ENCODE measurements at places on chromosomes 1 and 21.

GRCh38 chr1:166843322-166843721 lies 4.0 kb downstream of the POGK start:
- DNase-seq, result no peak

- DNase-seq, result peak; percentile 37
Measured at GRCh38 chr1:109623601-109624161, 4.0 kb downstream of the AMPD2 start.

DNA sequence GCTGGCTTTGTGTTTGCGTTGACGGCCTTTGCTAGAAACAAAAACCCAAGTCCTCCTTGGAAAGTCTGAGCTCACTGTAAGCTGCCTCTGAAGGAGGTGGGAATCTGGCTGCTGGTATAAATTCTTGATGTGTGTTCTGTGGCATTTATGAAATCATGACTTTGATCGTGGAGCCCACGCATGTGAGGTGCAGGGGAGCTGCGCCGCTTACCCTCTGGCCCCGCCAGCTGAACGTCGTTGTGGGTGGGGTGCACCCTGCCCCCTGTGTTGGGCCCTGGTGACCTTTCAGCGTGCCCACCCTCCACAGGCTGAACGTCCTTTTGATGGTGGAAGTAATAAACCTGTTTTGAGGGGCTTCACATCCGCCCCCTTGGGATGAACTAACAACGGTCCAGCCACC lies 21.2 kb upstream of the DIP2A start:
- DNase-seq, result no peak

- DNase-seq, result no peak
Measured at GRCh38 chr1:9833632-9834031, 9.9 kb upstream of the CLSTN1 start.

- DNase-seq, result no peak
Measured at GRCh38 chr1:68087184-68087583, 36.8 kb upstream of the DIRAS3 start.

- no peak for DNase-seq
Measured at GRCh38 chr1:87760155-87760554, 431.5 kb downstream of the LMO4 start.

GRCh38 chr1:56175211-56175610 lies 404.2 kb downstream of the PLPP3 start:
- DNase-seq, result no peak

GRCh38 chr1:234778221-234779159 lies 168.5 kb upstream of the IRF2BP2 start:
- DNase-seq, result peak; percentile 30

- no peak for DNase-seq
Measured at GRCh38 chr1:55257958-55258357, 42.8 kb upstream of the USP24 start.

- DNase-seq, result no peak
Measured at GRCh38 chr1:204931768-204932572, 61.3 kb downstream of the NFASC start.

- DNase-seq, result no peak
Measured at GRCh38 chr1:64309431-64309831, 106.0 kb downstream of the UBE2U start.

GRCh38 chr1:213138892-213139291 lies 87.9 kb downstream of the RPS6KC1 start:
- no peak for DNase-seq

- no peak for DNase-seq
Measured at GRCh38 chr1:26218906-26219494, 15.0 kb upstream of the CEP85 start.

- DNase-seq, result no peak
Measured at GRCh38 chr1:222817529-222817928, 2.7 kb downstream of the DISP1 start.

DNA sequence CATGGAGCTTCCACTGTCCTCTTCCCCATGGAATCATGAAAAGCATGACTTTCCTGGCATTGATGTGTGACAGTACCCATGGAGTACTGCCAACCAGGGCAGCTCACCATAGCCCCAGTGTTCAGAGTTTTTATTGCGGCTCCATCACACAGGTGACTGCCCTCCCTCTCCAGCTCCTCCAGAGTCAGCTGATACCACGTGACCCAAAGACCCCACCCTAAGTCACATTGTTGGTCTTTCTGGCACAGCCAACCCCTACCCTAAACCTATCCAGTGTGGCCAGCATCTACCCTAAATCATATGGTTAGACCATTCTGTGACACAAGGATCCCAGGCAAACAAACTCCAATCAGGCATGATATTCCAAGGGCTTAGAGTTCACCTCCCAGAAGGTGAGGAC lies 77.4 kb upstream of the VAMP3 start:
- no peak for DNase-seq

- no peak for DNase-seq
Measured at GRCh38 chr1:15680561-15681348, 3.4 kb upstream of the PLEKHM2 start.

GRCh38 chr1:174968750-174969244 lies 30.9 kb upstream of the CACYBP start:
- no peak for DNase-seq

- DNase-seq, result no peak
Measured at GRCh38 chr1:16164213-16165072, 8.6 kb upstream of the EPHA2 start.

GRCh38 chr1:31511848-31512615 lies 64.3 kb upstream of the TINAGL1 start:
- no peak for DNase-seq

DNA sequence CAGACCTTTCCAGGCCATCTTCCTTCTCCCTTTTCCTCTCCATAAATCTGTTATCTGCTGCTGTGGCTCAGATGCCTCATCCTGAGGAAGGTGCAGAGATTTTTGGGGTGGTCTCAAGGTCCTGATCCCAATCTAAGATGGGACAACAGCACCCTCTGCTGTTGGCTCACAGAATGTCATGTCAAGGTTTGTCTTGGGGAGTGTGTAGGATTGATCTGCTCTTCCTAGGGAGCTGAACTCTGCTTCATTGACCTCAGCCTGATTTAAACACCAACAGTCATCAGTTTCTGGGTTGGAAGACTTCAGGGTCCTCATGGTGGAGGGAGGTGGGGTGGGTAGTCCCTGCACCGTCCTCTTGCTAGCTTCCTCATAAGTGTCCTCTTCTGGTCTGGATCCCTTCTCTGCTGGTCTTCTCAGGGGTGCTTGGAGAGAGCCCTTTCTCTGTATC lies 62.8 kb upstream of the LAX1 start:
- peak; percentile 69 for DNase-seq

GRCh38 chr1:220226752-220227151 lies 45.5 kb downstream of the RAB3GAP2 start:
- DNase-seq, result no peak

- DNase-seq, result no peak
Measured at GRCh38 chr1:54579337-54579781, 31.3 kb downstream of the ACOT11 start.

DNA sequence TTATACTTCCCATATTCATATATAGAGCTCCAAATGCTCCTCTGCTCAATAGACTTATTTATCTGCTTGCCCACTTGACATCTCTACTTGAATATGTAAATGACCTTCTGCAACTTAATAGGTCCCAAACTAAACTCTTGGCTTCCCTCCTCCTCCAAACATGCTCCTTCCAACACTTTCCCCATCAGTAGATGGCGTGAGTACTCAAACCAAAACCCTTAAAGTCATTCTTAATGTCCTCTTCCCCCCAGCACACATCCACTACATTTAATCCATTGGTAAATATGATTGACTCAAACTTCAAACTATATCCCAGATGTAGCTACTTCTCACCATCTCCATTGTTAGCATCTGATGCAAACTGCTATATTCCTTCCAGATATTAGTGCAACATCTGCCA lies 48.5 kb upstream of the PBX1 start:
- DNase-seq, result no peak

GRCh38 chr1:198922638-198923430 lies 284.0 kb downstream of the PTPRC start:
- no peak for DNase-seq

GRCh38 chr1:243287123-243287460 lies 31.3 kb downstream of the SDCCAG8 start:
- DNase-seq, result no peak

GRCh38 chr1:33232716-33233115 lies 23.6 kb upstream of the ZNF362 start:
- no peak for DNase-seq

DNA sequence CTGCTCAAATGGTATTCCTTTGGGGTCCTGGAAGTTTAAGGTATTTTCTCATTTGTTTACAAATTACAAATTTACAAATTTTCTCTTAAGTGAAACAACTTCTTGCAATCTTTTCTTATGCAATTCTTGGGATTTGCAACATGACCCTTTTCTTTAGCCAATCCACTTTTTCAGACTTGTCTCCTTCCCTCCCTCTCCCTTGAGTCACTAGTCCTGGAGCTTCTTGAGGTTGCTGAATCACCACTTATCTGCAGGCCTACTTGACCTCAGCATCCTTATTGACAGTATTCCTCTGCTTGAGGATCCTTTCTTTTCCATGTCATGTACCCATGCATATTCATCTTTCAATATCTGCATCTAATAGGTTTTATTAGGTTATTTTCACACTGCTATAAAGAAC lies 302.8 kb upstream of the ADAMTS5 start:
- DNase-seq, result no peak

DNA sequence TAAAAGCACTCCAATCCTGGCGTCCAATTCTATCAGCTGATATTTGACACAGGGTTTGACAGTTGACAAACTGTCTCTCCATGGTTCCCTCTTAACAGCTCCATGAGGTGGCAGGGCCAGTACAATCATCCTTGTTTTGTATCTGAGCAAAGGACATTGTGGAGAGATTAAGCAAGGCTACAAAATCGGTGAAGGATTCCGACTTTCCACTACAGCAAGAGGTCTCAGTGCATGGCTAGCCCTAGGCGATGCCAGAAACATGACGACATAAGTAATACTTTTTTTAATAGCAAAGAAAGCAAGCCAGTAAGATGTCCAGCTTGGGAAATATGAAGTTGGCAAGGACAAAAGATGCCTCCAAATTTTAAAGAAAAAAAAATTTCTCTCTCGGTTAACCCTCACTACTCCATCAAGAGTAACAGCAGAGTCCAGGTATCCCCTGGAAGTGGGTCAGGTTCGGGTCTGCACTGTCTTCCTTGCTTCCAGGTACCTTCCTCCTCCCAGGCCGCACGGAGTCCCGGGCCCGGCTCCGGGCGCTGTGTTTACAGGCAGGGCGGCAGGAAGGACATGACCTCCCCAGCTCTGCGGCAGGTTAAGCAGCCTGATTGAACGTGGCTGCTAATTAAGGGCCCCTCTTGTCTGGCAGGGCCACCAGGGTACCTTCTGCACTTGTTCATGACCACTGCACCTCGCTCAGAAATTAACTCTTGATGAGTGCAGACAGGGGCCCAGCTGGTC lies 106.1 kb downstream of the SIM2 start:
- DNase-seq, result peak; percentile 35

DNA sequence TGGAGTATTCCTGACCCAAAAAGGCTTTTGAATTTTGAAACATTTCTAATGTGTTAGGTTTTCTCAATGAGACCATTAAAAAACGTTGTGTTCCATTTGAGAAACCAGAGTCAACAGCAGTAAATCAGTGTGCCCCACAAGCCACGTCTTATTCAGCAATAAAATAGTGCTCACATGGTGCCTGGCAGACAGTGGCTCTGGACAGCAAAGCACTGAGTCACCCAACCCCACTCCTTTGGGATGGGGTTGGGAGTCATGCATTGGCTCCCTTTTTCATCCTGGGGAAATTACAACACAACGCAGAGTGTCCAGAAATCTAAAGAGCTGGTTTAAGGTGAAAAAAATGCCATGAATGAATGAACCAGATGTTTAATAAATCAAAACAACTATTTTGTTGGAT lies 46.5 kb downstream of the KCNJ15 start:
- DNase-seq, result no peak

- DNase-seq, result no peak
Measured at GRCh38 chr1:76390456-76390855, 315.9 kb downstream of the ST6GALNAC3 start.

DNA sequence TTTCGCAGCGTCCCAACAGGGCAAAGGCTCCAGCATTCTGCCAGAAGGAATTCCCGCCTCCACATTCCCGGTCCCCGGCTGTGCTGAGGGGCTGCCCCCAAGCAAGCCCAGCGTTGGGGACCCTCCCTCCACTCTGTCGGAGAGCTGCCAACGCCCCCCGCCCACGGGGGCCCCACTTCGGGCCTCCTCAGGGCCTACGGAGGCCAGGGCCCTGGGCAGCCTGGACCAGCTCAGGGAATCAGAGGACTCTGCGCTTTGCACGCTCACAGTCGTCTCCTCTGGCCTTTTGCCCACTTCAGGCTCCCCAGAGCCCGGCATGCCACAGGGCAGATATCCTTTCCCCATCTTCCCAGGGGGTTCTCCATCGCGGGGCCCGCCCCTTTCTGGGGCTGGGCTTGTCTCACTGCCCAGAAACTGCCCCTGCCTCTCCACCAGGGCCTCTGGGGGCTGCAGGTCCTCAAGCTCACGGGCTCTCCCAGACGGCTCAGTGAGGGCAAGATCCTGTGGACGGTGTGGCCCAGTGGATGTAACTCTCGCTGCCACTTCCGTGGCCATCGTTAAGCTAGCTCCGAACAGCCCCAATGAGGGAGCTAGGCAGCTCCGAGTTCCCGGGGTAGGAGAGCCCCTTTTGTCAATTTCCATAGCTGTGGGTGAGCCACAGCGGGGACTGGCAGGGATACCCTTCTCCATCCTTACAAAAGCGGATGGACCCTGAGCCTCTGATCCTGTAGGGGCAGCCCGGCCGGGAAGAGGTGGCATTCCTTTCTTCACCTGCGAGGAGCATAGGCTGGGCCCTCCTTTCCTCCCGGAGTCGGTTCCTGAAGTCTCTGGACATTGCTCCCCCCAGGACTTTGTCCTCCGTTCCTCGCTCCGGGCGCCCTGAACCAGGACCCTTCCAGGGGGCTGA lies 2.8 kb downstream of the ITPKB start:
- no peak for DNase-seq

DNA sequence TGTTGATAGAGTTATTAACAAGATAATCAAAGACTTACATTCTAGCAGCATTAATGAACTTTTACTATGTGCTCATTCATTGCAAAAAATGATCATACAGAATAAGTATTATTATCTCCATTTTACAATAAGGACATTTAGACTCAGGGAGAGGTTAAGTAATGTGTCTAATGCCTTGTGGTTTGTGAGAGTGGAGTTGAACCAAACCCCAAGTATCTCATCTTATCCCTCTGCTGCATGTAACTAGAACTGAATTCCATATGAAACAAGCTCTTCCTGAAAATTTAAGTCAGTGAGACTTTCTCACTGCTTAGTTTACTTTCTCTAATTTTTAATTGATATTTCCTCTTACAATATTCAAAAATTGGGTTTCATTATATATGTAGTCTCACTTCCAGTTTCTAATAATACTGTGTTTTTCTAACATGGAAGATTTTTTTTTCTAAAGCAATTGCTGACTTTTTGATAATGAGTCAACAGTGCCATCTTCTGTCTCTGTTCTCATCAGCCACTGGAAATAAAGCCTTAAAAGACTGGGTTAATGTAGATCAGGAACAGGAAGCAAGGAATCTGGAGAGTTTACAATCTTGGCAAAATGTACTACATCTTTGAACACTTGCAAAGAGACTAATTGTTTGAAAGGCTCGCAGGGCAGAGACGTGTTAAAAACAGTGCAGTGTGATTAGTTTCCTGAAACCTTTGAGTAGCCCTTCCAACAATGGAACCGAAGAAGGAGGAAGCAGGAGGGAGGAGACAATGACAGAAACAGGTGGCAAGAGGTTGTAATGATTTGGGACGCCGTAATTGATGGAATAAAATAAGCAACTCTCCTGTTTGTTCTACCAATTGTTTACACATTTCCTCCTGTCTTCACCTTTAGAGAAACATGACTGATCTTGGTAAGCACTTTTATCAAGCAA lies 567.6 kb downstream of the MRPL39 start:
- no peak for DNase-seq

Data from right hindlimb (tissue), 1 donor.